Tibial artery (tissue), 4 donors: ENCODE measurements at places on chromosomes 16 and 17.

DNA sequence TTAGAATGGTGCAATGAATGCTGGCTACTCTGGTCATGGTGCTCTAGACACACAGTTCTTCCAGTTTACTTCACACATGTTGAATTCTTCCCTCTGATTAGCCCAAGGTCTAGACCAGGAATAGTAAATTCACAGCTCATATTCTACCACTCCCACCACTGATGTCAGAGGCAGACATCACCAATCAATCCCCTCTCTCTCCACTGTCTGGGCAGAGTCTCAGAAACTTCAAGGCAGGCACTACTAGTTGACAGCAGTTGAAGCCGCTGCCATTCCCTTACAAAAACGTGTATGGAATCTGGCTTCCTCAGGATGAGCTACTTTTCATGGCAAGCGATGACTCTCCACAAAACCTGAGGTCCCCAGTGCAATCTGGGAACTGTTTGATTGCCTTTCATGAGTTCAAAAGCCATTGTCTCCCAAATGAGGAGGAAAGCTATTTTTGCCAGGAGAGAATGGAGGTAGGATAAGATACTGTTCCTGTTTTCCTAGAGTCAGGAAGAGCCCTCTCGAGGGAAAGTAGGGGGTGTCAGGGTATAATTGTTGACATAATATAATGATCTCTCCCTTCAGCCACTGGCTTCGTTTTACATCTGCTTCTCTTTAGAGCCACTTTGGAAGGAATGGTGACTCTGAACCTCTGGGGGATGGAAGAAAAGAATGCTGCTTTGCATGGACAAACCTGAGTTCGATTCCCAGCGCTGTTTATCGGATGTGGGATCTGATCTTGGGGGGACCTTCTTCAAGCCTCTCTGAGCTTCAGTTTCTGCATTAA is 90.0 kb downstream of the FOXL1 start:
- no peak for DNase-seq

GRCh38 chr17:8935191-8935590 is 30.3 kb downstream of the PIK3R5 start:
- no peak for DNase-seq

GRCh38 chr17:82100502-82101298 is 2.7 kb upstream of the FASN start:
- DNase-seq: no peak

DNA sequence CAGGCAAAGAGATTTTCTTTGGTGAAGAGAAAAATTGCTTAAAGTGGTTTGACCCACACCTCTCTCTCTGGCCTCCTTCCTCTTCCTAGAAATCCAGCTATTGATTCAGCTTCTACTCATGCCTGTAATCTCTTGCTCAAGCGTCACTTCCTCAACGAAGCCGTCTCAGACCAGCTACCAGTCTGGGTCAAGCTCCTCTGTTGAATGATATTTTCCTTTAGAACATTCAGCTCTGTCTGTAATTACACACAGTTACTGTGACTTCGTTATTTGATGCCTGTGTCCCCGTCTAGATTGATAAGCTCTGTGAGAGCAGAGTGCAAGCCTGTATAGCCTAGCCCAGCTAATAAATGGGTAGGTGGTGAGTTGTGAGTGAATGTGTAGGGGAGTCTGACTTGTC is 168.5 kb downstream of the GRIN2A start:
- no peak for DNase-seq

DNA sequence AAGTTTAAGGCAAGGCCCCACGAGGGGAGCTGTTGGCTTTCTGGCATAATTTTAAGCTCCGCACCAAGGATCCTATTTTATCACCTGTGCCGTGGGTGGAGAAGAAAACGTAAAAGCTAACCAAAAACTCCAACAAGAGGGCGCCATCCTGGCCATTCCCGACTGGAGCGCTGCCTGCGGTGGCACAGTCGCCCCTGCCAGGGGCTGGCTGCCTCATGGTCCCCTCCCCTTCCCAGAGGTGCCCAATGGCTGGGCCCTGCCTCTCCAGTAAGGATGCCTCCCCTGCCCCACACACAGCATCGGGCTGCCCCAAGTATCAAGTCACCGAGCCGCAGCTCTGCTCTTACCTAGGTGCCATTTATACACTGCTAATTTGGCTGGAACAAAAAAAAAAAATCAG is 36.3 kb downstream of the ZDHHC7 start:
- DNase-seq: no peak

- no peak for DNase-seq
Observed at GRCh38 chr17:21510686-21511362, 134.7 kb downstream of the KCNJ12 start.

DNA sequence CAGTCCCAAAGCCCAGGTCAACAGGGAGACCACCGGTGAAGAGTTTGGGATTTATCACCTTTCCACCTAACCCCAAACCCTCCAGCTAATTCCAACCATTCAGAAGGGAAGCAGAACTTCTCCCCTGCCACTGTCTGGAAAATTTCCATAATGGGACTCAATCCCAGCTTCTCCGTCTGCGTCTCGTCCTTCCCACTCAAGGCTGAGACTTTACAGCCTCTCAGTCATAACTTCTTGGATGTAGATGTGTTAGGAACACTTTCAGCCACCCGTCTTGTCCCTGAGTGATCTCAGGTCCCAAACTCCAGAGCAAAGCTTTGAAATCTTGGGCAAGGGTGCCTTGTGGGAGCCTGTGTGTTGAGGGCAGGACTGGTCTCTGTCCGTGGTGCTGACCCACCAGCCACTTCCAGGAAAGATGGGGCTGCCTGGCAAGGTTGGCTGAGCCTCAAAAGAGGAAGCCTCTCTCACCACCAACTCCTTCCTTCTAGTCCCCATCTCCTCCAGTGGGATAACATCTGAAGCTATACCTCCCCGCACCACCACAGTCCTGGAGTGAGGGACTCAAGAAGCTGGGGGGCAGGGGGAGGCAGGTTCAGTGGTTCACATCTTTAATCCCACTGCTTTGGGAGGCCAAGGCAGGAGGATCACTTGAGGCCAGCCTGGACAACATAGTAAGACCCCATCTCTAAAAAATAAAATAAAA is 9.3 kb downstream of the GAS2L2 start:
- no peak for DNase-seq

DNA sequence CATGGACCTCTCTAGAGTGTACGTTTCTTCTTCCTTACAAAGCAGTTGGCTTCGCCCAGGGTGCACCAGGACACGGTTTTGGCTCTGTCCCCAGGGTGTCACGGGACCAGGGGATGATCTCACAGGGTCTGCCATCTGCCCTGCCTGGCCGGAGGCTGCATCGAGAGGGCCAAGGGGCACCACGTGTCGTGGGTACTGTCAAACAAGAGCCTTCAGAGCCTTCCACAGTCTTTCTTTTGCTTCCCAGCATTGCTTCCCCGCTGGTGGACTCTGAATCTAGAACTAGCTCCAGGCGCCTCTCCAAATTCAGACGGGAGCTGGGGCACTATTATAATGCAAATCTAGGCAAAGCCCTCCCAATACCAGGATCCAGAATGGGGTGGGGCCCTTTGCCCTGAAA is 47.9 kb downstream of the MAPT start:
- peak; percentile 87 for DNase-seq

DNA sequence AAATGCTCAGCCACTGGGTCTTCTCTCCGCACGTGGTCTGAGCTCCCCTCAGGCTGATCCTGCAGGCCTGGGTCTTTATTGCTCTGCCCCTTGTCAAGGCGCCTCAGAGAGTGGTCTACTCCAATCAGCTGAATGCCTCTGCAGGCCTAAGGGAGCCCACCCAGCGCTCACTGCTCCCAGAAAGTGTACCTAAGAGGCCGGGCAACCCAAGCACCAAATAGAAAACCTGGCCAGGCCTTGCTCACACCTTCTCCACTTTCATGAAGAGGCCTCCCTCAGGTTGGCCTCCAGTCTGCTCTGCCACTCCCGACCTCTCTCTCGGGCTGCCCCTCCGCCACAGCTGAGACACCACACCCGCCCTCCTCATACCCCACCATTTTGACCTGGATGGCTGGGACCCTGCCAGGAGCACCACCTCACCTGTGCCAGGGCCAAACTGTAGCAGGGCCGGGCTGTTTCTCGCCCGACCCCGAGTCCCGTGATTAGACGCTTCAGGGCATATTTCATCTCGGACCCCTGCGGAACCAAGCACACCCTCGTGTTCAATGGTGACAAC is 665 bp downstream of the MYBBP1A start:
- DNase-seq: no peak

GRCh38 chr16:12896562-12896961 is 4.8 kb upstream of the SHISA9 start:
- DNase-seq: no peak
